ENCODE measurements at places on chromosomes 12 and 14.
A peak's percentile ranks its signal among the peaks of the same experiment; 100 is the strongest.

DNA sequence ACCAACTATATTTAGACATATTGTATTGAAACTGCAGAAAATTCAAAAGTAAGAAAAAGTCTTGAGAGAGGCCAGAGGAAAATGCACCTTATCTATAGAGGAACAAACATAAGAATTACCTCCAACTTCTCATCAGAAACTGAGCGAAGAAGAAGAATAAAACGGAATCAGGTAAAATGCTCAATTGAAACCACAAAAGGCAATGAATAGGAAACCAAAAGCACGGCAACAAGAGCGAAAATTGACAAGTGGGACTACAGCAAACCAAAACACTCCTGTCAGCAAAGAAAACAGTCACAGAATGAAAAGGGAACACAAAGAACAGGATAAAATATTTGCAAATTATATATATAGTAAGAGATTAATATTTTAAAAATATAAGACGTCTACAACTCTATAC lies 61.9 kb upstream of the PARP11 start:
- DNase-seq, result peak; percentile 39

GRCh38 chr12:41234692-41235091 lies 46.6 kb downstream of the PDZRN4 start:
- no peak for DNase-seq

DNA sequence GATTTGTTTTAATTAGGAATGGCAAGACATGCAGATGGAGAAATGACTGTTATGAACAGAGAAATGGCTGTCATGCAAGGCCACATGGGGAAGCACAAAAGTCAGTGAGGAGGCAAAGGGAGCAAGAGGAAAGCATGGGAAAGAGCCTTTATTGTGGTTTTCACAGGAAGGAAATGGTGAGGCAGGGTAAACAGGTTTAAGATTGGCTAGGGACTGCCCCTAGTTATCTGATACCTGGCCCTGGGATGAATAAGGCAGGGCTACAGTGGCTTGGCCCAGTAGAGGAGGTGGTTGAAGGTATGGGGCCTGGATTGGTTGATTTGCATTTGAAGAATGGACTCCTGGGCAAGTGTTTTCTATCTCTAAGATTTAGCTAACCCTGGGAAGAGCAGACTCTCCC lies 168.7 kb upstream of the CNOT2 start:
- DNase-seq, result no peak

GRCh38 chr12:104553421-104553820 lies 96.7 kb downstream of the CHST11 start:
- no peak for DNase-seq

GRCh38 chr12:104823985-104824461 lies 134.1 kb downstream of the SLC41A2 start:
- DNase-seq, result no peak
